HCT116 (cell line): ENCODE measurements at places on chromosomes 2 and 18. TPM values are rescaled to one million over a fixed set of nuclear protein-coding genes. Genes with fewer than 3 reads are reported as not detected.

GRCh38 chr2:112077814-112078213, 22.7 kb downstream of the TMEM87B start:
- no peak for DNase-seq

DNA sequence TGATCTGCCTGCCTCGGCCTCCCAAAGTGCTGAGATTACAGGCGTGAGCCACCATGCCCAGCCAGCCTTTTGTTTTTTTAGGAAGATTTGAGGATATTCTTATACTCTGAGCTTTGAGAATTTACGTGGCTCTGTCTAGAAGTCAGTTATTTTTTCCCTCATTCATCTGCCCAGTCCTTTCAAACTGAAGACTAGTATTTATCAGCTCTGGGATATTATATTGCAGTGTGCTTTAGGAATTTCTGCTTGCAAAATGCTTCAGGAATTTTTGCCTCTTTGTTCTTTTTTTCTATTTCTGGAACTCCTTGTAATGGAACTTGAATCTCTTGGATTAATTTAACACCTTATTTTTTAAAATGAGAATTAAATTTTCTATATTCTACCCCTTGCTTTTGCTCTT, 22.6 kb downstream of the ACSL3 start:
- DNase-seq: no peak

DNA sequence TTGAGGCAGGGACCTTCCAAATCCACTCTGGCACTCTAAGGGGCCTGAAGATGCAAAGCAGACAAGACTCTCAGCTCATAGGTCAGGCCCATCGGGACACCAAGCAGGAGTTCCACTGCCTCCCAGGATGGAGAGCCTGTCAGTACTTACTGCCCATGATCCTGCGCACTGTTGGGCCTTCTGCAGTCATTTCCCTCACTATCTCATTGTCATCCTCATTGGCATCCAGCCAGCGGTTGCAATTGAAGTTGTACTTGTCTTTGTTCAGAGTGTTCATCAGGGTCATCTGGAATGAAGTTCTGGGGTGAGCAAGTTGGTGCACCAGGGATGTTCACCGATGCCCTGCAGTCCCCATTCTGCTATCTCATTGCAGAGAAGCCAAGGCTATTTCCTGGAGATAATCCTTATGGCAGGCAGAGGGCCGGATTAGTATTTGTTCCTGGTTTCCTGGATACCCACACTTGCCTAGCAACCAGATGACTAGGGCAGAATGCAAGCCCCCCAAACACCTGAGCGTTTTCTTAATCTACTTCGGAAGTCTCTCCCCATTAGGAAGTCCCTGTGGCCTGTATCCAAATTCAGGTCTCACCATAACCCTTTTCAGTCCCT, 65.1 kb downstream of the LOXHD1 start:
- DNase-seq: no peak

The HIBCH gene
- 24.7 TPM for total RNA-seq

The CYP20A1 gene
- 10.0 TPM for total RNA-seq
